ENCODE measurements at places on chromosomes 16 and 17.

DNA sequence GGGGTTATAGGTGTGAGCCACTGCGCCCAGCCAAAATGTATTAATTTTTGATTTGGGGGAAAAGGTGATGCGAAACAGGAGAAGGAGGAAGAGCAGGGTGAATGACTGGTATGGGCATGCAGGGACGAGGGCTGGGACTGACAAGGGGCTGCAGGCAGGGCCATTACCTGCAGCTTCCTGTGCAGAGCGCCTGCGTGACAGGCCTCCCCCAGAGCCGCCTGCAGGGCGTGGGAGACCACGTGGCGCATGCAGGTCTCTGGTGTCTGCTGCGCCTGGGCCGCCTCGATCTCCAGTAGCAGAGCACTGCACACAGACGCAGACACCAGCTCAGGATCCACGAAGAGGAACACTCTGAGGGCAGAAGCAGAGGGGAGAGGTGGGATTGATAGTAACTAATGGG is 32.4 kb downstream of the PIK3R6 start:
- no peak for DNase-seq

DNA sequence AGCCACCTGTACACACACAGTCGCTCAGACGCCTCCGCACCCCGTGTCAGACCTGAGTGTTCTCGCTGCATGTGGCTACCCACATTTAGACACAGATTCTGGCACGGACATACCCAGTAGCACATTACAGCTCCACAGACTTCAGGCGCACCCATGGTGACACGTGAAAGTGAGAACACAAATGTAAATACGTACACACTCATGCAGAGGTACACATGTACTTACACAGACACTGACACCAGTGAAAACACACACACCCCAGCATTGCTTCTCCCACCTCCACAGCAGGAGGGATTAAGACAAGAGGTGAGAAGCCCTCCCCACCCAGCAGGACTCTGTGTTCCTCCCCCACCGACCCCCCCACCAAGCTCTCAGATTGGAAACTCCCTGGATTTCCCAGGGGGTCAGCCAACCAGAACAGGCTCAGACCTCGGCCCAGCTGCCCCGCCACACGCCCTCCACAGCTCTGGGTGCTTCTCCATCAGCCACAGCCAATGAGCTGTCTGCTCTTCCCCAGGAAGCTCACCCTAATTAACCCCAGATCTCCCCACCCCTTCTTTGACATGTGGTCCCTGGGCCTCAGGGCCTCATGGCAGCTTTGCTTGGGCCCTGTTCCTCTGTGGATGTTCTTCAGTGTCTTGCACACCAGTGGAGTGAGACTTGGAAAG is 5.3 kb upstream of the FOXN1 start:
- no peak for DNase-seq

GRCh38 chr17:21399474-21400186 is 23.5 kb downstream of the KCNJ12 start:
- no peak for DNase-seq

DNA sequence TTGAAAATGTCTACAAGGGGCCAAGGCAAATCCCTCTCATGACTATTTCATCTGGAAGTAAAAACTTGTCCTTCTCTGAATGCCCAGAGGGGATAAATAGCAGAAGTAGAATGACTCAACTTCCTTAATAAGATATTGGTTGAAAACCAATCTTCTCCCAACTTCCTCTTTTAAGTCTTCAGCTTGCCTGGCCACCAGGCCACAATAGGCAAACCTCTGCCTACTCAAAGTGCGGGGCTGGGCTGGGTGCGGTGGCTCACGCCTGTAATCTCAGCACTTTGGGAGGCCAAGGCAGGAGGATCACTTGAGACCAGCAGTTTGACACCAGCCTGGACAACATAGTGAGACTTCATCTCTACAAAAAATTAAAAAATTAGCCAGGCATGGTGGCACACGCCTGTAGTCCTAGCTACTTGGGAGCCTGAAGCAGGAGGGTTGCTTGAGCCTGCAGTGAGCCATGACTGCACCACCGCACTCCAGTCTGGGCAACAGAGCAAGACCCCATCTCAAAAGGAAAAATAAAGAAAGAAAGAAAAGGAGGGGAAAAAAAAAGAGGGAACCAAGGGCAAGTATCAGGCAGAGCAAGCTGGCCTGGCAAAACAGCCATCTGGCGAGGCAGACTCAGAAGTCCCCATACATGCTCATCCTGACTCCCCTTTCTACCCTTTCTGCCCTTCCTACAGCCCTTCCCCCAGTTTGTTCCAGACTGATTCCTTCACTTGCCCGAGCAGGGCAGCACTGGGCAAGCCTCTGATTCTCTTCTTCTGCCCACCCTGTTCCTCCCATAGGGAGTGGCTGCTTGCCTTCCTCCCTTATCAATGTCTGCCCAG is 20.6 kb downstream of the MAP3K14 start:
- no peak for DNase-seq

GRCh38 chr16:48687421-48688038 is 77.5 kb upstream of the N4BP1 start:
- no peak for DNase-seq

- peak; percentile 52 for DNase-seq
These were observed 583 bp downstream of the ATXN2L start for GRCh38 chr16:28823291-28823872.

DNA sequence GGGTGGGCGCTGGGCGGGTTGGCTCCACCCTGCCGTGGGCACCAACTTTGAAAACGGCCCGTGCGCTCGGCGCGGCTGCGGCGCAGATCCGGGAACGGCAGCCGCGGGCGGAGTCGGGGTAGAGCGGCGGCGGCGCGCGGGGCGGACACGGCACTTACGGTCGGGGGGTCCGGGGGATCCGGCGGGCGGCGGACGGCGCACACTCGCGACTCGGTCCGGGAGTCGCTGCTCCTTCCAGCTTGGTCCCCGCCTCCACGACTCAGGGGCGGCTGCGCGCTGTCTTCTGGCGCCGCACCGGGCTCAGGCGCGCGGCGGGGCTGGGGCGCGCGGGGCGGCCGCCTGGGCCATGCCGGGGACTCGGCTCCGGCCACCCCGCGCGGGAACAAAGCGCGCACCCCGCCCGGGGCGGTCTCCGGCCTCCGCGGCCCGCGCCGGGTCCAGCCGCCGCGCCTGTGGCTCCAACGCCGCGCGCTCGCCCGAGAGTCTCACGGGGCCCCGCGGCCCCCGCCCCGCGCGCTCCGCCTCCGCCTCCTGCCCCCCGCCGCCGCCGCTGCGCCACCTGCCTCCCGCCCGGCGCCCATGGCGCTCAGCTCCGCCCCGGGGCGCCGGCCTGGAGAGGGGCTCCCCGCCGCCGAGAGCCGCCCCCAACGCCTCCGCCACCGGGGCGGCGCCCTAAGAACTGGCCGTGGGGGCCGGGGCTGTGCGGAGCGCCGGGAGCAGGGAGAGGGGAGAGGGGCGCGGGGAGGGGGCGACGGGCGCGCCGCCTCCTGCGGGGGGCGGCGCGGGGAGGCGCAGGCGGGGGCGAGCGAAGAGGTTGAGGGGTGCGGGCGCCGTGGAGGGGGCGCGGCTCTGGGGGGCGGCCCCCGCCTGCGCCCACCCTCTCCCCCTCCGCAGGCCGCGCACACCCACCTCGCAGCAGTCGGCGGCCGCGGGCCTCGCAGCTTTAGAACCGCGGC is 35.9 kb downstream of the CBFA2T3 start:
- no peak for DNase-seq

- DNase-seq = no peak
These were observed 20.5 kb downstream of the PLCD3 start for GRCh38 chr17:45111850-45112249.

- peak; percentile 45 for DNase-seq
These were observed 742 bp upstream of the SLC16A13 start for GRCh38 chr17:7034955-7035590.

DNA sequence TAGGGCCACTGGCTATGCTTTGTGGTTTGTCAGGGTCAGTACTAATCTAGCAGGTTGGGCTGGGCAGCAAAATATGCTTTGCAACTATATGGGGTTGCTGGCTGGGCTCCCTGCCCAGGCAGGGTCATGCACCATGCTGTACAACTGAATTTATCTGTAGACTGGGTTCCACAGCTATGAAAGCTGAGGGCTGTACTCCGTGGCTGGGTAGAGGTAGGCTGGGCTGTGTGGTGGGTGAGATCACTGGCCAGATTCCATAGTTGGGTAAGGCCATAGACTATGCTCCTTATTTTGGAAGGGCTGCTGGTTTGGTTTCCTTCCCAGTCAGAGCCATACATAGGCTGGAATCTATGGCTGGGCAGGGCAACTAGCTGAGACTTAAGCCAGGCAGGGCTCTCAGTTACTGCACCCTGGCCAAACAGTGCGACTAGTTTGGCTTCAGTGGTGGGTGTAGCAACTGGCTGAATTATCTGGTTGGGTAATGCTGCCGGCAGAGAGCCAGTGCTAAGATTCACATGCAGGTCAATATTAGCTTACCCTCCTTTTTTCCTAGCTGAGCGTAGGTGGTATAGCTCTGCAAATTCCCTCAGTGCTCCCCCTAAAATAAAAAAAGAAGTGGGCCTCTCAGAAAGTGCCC is 769.1 kb upstream of the CDH8 start:
- no peak for DNase-seq

DNA sequence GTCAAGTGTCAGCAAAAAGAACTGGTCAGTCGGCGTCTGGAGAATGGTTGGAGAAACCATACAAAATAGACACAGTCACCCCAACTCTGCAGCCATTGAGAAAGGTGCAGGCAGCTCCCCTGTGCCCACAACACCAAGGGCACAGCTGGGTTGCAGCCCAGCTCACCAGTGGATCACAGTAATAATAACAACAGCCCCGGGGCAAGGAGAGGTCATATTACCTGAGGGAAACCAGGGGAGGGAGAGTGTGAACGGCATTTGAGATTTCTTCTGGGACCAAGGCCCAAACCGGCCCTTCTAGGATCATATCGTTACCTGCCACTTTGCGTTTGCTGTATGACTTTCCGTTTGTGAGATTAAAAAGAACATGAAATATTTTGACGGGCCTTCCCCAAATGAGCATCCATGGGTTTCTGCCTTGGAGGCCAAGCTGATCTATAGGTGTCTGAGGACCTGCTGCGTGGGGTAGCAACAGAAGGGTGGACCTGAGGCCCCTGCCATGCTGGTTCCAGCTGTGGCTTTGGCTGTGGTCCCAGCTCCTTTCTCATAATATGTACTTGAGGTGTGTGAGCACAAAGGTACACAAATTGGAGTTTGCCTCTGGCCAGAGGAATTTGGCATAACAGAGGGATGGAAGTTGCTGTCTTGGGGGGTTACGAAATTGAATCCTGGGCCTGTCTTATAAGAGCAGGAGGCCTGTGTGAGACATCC is 154.6 kb downstream of the CMIP start:
- DNase-seq = no peak

GRCh38 chr16:1448536-1449116 is 4.3 kb upstream of the CCDC154 start:
- DNase-seq = no peak

GRCh38 chr16:55487048-55487803 is 8.2 kb downstream of the MMP2 start:
- no peak for DNase-seq

- DNase-seq = no peak
These were observed 50.5 kb upstream of the ZNF469 start for GRCh38 chr16:88331989-88332920.

- DNase-seq = no peak
These were observed 212.2 kb downstream of the SEC14L1 start for GRCh38 chr17:77352996-77353395.

DNA sequence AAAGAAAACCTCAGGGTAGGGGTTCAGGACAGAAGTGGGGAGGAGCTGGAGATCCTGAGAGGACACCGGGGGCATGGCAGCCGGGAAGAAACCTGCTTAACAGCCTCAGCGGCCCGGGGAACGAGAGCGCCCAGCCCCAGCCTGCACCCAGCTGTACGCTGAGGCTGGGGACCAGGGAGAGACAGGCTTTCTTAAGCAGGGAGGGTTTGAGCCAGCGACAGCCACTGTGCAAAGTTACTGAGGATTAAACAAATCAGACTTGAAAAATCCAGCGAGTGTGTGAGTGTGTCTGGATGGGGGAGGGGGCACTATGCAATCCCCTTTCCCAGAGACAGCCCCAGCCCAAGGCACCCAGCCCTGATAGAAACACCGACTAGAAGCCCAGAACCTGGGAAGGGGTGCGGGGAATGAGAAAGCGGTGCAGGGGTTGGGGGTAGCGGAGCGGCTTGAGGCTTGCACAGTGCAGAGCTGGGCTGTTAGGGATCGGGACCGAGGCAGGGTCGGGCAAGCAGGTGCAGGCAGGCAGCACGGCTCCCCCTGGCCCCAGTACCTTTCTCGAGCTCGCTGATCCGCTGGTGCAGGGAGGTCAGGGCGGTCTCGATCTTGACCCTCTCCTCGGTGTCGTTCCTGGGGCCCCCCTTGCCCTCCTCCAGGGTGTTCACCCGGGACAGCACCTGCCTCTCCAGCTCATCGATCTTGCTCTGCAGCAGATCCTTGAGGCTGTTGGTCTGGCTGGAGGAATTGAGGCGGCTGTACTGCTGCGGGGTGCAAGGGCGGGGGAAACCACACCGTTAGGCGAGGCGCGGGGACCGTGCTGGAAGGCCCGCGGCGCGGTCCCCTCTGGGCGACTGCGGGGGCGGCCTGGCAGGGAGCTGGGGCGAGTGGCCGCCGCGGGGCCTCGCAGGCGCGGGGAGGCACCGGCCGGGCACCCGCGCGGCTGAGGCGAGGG is 1.2 kb downstream of the NPTX1 start:
- no peak for DNase-seq

GRCh38 chr17:43070872-43071271 is 45.8 kb downstream of the RND2 start:
- no peak for DNase-seq

DNA sequence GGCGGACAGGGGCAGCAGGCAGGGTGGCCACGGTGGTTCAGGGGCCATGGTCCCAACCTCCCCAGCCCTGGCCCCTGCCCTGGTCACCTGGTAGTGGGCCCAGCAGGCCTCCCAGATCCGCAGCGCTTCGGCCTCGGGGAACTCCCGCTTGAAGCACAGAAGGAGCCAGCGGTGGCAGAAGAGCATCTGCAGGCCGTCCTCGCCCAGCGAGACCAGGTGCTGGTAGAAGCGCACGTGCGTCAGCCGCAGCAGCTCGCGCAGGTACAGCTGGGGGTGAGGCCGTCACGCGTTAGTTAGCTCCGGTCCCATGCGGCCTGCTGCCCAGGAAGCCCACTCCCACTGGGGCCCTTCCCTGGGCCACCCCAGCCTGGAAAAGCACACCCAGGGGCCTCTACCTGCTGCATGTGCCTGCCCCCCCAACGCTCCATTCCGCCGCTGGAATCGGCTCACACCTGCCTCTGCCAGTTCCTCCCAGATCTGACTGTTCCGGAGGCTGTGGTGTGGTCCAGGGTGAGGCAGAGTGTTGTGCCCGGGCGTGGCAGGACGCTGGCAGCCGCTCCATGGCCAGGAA is 90.8 kb downstream of the TBC1D16 start:
- DNase-seq = no peak

- no peak for DNase-seq
These were observed 1847.5 kb downstream of the TP53TG3F start for GRCh38 chr16:35306915-35307314.

GRCh38 chr16:7550096-7550495 is 217.5 kb downstream of the RBFOX1 start:
- DNase-seq = no peak

DNA sequence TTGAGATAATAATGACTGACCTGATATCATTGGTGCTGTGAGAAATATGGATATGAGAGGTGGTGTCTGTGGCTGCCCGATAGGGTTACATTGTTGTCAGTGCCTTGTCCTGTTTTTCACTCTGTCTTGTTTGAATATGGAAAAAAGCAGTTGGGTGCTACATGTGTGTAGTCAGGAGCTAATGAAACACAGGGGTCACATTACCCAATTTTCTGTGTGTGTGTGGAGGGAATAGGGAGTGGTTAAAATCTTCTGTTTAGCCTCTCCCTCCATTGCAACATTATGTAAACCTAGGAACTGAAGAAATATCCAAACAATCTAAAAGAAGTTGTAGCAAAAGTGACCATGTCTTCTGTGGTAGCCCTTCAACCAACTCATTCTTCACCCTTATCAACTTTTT is 527.7 kb upstream of the SOX9 start:
- no peak for DNase-seq

- no peak for DNase-seq
These were observed 8.5 kb downstream of the PRMT7 start for GRCh38 chr16:68319185-68319908.

Measured in activated naive CD4-positive, alpha-beta T cell (primary cell).